ENCODE measurements at places on chromosomes 6 and 20.

GRCh38 chr20:64041781-64042053, 5.7 kb downstream of the C20orf204 start:
- no peak for DNase-seq

DNA sequence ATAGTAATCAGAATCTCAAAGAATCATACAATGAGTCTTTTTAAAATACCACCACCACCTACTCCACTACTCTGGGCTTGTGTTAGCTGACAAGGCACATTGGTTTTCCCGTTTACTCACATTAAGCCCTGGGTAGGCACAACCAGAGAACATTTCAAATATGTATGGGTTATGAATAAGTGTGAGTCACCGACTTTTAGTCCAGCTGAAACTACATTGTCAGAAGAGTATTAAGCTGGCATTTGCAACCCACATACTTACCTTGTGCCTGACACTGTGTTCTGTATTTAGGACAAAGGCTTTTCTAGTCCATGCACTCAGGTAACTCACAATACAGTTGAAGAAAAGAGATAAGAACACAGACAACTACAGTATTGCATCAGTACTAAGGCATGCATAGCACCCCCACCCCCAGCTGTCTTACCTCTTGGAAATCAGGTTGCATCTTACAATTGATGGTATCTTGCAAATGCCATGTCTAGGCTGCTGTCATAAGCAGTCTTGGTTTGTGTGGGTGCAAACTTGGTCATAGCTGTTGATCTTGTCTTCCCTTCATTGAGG, 40.3 kb upstream of the AHI1 start:
- no peak for DNase-seq

GRCh38 chr20:15555913-15556312, 1017.3 kb downstream of the KIF16B start:
- no peak for DNase-seq

- DNase-seq, result no peak
Measured at GRCh38 chr6:80165143-80165542, 58.7 kb downstream of the BCKDHB start.

DNA sequence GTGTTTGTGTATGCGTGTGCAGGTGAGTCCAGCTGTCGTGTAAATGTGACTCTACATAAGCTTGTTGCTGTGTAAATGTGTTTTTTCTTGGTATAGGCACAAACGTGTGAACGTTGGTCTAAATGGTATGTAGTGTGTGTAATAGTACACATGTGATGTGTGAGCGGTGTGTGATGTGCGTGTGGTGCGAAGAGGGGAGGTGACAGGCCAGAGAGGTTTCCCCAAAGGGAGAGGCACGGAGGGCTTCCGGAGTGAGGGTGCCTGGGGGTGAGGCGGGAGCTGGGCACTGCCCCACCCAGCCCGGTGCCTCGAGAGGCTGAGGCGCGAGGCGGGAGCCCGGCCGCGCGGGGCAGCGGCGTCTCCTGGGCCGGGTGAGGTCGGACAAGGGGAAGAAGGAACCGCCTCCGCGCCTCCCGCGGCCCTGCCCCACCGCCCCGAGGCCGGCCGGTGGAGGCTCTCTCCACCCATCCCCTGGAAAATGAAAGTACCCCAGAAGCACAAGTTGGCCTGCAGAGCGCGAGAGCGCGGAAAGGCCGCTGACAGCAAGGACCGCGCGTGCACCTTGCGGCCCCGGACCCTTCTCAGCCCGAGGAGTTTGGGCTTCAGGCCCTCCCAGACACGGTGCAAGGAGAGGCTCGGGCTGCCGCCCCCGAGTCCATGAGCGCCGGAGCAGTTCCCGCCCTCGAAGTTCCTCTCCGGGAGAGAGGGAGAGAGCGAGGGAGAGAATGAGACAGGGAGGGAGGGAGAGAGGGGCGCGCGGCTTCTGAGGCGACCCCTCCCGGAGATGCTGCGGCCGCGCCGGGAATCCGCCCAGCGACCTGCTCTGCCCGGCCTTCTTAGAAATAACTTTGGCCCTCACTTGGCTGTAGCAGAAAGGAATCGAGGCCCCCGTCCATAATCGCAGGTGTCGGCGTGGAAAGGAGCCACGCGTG, 43.2 kb upstream of the OSTM1 start:
- peak; percentile 1 for DNase-seq

DNA sequence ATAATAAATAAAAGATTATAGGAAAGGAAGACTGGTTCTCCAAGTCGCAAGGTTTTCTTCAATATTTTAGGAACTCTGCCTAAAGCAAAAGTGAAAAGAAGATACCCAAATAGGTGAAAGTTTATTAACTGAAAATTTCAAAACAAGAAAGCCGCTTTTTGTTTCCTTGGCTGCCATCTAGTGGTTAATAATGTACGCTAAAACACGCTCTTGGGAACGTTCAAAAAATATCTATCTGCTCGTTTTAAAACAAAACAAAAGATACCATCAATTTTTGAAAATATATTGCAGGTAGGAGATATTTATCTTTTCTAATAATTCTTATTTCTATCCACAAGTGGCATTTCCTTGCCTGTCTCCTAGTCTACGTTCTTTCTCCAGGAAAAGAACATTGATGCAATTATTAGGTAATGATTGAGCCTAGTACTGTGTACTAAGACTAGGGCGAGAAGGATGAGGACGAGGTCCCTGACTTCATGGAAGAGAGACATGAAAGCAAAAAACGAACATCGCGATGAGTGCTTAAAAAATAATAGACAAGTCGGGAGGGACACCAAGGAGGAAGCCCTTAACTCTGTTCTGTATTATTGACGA, 97.2 kb downstream of the SPTLC3 start:
- peak; percentile 27 for DNase-seq

GRCh38 chr6:112018619-112019416, 35.1 kb upstream of the CCN6 start:
- DNase-seq, result peak; percentile 16

GRCh38 chr6:87668013-87668412, 34.0 kb downstream of the AKIRIN2 start:
- DNase-seq, result no peak

GRCh38 chr6:53481323-53481722, 63.6 kb downstream of the GCLC start:
- DNase-seq, result no peak

GRCh38 chr20:46722450-46722849, 13.0 kb downstream of the SLC2A10 start:
- no peak for DNase-seq

GRCh38 chr6:14658030-14658429, 540.5 kb downstream of the CD83 start:
- no peak for DNase-seq

- peak; percentile 28 for DNase-seq
Measured at GRCh38 chr20:17615645-17616479, 46.0 kb downstream of the DSTN start.

- DNase-seq, result no peak
Measured at GRCh38 chr6:26222571-26222970, 135.3 kb downstream of the HFE start.

GRCh38 chr20:25173886-25174308, 21.6 kb upstream of the ENTPD6 start:
- DNase-seq, result no peak

GRCh38 chr6:105892577-105893262, 193.4 kb upstream of the PRDM1 start:
- DNase-seq, result no peak

GRCh38 chr6:13302291-13302690, 26.0 kb downstream of the TBC1D7 start:
- no peak for DNase-seq

GRCh38 chr20:51595744-51596143, 53.2 kb upstream of the NFATC2 start:
- DNase-seq, result no peak
